ENCODE measurements at places on chromosomes 7 and 10.

- DNase-seq, result no peak
These were observed 118.4 kb upstream of the GLCCI1 start for GRCh38 chr7:7850150-7850549.

GRCh38 chr10:17122726-17123661 lies 6.6 kb downstream of the CUBN start:
- DNase-seq, result no peak

- no peak for DNase-seq
These were observed 300.5 kb downstream of the HGF start for GRCh38 chr7:81469153-81469868.

GRCh38 chr7:154438571-154439367 lies 386.6 kb downstream of the DPP6 start:
- DNase-seq, result no peak

DNA sequence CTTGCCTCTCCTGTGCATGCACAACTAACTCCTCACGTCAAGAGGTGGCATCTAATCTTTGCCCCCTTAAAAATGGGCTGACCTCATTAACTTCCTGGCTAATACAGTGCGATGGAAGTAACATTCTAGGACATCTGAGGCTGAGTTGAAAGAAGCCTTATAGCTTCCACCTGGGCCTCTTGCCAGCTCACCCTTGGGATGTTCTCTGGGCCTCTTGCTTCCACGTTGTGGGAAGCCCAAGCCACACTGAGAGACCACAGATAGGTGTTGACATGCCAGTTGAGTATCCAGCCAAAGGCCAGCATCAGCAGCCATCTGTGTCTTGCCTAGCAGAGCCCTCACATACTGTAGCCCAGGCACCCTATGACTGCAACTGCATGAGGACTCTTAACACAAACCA lies 60.8 kb upstream of the GDF10 start:
- DNase-seq, result no peak

DNA sequence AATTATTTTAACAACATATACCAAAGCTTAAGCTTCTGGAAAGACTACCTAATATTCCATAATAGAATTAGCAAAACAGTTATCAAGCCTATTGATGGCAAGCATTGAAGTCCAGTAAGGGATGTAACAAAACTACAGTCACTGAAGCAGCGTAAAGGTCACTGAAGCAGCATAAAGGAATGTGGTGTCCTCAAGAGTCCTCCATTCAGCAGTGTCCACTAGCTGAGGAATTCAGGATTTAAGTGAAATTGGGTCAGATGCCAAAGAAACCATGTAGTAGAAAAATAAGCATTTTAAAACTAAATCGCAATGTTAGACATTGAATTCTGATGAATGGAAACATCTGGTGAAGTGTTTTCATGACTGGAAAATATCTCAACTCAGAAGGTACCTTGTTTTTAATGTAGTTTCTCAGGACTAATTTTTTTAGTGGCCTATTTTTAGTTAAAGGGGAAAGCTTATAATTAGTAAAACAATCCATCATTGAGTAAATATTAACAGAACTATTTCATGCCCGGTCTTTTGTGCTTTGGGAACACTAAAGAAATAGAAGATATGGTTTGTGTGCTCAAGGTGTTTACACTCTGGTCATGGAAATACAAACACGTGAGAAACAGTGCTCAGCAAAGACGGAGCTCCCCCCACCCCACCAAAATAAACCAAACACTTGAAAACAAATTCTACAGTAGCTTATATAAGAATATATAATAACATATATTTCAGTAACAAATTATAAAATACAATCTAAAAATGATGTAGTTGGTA lies 121.4 kb downstream of the CDK14 start:
- no peak for DNase-seq

DNA sequence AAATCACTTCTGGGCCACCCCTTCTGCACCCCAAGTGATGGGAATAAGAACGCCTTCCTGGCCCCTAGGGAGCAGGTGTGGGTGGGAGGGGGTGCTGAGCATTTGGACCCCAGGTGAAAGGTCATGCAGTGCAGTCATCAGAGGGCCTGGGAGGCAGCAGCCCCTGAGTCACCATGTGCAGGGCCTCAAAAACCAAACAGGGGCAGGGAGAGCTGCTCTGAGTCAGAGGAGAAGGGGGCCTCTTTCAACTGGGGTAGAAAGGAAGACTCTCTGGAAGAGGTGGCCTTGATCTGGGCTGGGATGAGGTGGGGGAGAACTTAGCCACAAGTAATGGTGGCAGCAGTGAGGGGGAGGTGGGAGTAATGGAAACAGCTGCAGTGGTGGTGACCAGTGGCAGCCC lies 164.3 kb downstream of the BUB3 start:
- no peak for DNase-seq

GRCh38 chr10:133067149-133068105 lies 20.3 kb upstream of the ADGRA1 start:
- no peak for DNase-seq

DNA sequence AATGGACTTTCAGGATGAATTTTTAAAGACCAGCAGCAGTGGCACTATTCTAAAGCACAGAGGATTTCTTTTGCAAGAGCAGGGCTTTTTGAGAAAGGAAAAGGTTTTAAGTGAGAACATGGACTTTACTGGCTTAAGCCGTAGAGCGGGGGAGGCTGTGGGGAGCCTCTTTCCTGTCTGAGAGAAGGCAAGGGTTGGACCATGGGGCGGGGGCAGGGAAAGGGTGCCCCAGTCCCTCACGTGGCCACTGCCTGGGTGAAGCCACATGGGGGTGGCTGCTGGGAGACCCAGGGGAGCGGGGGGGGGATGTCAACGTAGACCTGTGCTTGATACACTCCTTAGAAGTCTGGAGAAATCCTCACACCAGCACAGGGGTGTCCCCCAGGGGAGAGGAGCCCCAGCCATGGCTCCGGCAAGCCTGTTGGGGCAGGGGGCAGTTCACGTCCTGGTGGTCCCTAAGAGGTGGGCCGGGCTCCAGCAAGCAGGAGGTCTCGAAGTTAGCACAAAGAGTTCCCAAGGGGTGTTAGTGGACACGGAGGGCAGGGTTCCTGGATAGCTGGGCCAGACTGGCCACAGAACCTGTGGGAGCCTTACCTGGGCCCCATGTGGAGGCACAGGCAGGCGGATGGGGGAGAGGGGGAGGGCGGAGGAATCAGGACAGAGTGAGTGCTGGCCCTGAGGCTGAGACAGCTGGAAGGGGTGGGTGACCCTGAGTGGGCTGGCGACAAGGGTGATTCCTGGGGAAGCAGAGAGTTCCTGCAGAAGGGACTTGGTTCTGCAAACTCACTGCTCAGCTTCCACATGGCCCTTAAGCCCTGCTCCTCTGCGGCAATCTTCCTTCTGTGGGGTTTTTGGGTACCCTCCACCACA lies 36.9 kb upstream of the ELFN1 start:
- DNase-seq, result no peak

GRCh38 chr10:35898716-35899440 lies 256.8 kb upstream of the FZD8 start:
- no peak for DNase-seq

DNA sequence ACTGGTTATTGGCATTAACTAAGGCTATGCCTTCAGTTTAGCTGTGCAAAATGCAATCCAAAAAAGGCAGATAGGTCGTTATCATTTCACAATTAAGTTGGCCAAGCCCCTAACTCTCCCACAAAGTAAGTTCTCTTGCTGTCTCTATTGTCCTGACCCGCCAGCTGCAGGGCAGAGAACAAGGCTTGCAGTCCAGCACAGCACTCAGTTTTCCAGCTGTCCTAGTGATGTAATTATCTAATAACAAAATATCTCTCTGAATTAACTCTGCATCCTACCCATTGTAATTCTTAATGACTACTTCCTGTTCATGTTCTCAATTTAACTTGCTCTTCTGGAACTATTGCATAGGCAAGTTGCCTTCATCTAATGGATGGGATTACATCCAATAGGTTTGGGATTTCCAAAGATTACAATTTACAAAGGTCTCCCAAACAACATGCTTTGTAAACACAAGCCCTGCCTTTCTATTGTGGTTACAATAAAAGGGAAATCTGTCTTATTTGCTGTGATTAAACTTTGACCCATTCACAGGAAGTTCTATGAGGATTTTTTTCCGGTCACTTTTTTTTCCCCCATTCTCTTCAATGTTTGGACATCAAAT lies 55.2 kb downstream of the CDK6 start:
- no peak for DNase-seq

DNA sequence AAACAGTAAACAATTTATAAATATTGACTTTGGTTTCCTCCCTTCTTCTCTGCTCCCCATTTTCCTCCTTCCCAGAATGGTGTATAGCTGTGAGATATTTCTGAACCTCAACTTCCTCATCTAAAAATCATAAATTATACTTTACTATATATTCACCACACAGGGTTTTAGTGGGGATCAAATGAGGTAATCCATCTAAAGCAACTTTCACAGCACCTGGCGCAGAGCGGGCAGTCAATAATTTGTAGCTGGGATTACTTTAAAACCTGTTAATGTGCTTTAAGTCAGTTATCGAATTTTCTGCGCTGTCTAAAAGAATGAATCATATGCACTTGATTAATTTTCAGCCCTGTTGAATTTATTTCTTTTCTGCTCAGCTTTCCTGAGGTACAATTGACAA lies 172.7 kb downstream of the PTEN start:
- DNase-seq, result no peak

- no peak for DNase-seq
These were observed 138.8 kb upstream of the SHH start for GRCh38 chr7:155950898-155951553.

GRCh38 chr10:4947635-4948596 lies 15.3 kb upstream of the AKR1C1 start:
- no peak for DNase-seq

DNA sequence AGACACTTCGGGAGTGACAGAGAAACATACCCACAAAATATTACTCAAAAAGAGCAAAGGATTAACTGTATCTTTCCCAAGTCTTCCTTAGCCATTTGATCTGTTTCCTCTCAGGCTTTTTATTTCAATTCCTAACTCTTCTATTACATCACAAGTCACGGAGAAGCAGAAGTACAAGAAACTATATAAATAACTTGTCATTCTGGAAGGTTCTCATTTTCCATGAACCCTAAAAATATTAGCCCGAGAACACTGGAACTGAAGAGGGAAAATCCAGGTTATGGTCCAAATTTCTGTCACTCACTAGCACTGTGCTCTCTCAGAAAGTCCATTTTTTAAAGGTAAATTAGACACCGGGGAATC lies 98.0 kb downstream of the GRB10 start:
- DNase-seq, result no peak

GRCh38 chr10:51171946-51172345 lies 97.7 kb downstream of the PRKG1 start:
- DNase-seq, result no peak

GRCh38 chr7:70730451-70731110 lies 401.4 kb upstream of the GALNT17 start:
- no peak for DNase-seq

DNA sequence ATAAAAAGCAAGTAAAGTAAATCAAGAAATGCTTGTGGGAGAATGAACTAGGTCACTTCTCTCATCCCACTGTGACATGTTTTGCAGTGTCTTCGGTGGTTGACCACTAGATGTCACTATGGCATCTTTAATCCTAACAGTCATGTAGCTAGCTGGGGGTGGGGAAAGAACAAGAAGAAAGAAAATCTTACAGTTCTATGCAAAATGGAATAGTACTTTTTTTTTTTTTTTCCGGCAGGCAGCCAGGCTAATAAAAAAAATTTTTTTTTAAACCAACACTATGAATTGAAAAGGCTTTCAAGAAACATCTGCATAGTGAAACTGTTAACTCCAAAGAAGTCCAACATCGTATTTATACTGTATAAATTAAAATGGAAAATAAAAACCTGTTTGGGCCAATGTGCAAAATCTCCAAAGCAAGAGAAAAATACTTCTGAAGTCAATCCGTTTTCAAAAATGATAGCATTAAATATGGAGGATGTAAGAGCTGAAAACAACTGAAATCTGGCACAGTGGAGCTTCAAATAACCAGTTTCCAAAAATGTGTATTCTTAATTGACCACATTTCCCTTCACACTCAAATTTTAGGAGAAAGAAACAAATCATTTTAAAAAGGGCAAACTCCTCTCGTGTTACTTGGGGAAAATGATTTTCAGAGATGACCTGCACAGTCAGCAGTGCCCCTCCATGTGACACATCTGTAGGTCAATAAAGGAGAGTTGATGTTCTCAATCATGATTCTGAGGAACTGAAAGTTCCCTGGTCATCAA lies 38.5 kb downstream of the CDK1 start:
- peak; percentile 72 for DNase-seq

DNA sequence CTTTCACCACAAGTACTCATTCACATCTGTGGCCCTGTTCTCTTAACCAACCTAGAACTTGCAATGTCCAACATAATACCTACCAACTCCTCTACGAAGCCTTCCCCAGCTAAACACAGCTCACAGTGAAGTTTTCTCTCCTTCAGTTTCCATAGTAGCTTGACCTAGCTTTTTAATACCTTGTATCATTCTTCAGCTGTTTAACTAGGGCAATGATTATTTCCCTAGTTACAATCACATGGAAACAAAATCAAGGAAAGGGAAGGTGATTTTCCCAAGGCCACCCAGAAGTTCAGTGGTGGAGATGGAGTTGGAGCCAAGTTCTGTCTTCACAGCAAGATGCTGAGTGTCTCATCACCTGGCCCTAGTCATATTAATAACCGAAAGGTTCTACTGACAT lies 16.3 kb downstream of the CDHR3 start:
- no peak for DNase-seq

DNA sequence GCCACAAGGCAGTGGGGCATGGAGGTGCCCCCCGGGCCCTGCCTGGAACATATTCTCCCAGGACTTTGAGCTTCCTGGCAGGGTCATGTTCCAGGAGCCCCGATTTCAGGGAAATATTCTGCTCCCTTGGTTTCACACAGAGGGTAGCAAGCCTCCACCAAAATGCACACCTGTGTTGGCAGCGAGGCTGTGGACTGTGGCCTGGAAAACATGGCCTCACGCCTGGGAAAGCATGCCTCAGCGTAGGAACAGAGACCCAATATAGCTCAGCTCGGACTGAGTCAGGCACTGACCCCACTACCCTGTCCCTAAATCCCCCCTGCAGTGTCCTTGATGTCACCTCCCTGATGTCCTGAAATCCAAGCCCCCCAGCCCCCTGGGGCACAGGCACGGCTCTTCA lies 92.0 kb downstream of the KCNMA1 start:
- no peak for DNase-seq

Data from NCI-H2171 treated with DMSO at 0.1 percent for 48 hours (cell line).